NCI-H2171 (cell line): ENCODE measurements at places on chromosomes 3 and 15.
A peak's percentile ranks its signal among the peaks of the same experiment; 100 is the strongest.

DNA sequence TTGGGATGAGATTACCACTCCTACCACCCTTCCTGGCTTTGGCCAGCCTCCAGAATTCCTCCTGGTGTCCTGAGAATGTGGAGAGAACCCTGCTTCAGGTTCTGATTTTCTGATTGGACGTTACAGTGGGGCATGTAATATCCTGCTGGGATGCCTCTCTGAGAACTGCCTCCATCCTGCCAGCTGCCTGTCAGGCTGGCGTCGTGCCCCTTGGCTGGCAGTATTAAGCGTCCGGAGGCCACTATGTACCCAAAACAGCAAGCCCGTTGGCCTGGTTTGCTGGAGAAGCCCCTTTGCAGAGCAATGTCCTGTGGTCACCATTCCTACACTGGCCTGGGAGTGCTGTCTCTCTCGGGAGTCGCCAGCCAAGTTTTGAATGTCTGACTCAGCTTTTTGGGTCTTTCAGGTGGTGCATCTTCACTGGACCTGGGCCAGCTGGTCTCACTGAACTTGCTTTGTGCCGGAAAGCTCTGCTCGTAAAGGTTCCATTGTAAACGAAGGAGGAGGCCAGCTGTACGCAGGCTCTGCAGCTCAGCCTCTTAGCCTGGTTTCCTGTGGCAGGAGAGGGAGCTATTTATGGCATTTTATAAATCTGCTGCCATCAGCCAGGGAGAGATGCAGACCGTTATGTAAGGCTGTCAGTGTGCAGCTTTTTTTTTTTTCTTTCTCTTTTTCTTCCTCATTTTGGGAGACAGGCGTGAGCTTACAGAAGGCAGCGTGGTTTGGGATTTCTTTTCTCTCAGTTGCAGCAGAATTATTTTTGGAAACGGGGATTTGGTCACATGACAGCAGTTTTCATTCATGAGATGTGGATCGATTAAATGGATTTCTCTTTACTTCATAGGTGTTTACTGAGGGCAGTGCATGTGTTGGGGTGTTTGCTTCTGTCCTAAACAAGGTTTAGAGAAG lies 19.0 kb upstream of the TRAK1 start:
- peak; percentile 63 for DNase-seq

DNA sequence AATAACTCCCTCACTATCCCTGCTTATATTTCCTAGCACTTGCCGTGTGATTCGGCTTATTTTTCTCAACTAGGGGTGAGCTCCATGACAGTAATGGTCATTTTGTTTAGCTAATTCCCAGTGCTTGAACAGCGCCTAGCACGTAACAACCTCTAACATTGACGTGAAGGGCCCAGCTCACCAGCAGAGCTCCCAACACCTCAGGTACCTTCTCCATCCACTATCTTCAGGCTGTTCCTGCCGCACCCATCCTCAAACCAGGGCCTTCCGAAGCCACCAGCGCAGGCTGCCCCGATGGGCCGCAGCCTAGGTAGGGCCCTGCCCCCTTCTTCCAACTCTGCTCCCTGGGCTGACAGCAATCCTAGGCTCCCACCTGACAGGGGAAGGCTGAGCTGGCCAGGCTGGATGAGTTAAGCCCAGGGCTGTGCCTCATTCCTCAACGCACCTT lies 751 bp upstream of the RPS17 start:
- DNase-seq, result no peak

- DNase-seq, result no peak
These were observed 64.6 kb downstream of the MYO5A start for GRCh38 chr15:52464040-52464439.

DNA sequence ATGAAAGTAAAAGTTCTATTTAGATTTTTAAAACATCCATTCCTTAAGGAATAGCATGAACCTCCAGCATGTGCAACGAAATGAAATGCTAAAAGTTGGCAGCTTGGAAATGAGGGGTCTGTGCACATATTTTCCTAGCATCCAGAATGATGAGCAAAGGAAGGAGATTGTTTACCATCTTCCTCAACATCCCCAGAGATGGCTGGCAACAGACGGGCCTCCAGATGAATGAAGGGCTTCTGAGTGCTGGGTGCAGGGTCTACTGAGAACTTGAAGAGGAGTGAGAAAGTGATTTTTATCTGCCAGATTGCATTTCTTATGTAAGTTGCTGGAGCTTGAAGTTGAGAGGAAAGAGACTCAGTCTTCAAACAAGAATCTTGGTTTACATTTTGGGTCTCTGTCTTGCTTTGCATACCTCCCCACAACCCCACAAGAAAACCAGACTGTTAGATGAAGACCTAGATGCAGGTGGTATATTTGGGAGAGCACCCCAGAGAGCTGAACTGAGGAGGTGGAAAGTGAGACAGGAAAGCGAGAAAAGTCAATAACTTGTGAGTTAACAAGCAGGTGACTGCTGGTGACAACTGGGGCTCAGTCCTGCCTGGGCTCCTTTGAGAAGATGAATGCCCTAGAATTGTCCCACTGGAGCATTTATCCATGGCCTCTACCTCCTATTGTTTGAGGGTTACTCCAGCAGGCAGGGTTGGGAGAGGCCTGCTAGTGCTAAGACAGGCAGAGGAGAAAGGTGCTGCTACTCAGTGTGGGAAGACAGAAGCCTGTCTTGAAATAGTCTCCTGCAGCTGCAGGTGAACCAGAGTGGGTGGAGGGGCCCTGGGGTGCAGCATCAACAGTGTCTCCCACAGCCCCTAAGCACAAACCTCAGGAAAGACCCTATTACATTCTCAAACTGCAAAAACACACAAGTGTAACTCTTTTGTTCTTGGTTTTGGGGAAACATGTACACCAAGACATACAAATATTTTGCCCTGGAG lies 10.5 kb upstream of the CCK start:
- DNase-seq, result no peak

DNA sequence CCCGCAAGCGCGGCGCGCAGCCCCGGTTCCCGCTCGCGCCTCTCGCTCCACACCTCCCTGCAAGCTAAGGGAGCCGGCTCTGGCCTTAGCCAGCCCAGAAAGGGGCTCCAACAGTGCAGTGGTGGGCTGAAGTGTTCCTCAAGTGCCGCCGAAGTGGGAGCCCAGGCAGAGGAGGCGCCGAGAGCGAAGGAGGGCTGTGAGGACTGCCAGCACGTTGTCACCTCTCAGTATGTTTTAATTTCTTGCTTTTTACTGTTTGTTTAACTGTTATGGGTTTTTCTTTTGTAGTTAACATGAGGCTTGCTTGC lies 1525.7 kb downstream of the SI start:
- no peak for DNase-seq

GRCh38 chr15:60932051-60932915 lies 296.8 kb downstream of the RORA start:
- no peak for DNase-seq

DNA sequence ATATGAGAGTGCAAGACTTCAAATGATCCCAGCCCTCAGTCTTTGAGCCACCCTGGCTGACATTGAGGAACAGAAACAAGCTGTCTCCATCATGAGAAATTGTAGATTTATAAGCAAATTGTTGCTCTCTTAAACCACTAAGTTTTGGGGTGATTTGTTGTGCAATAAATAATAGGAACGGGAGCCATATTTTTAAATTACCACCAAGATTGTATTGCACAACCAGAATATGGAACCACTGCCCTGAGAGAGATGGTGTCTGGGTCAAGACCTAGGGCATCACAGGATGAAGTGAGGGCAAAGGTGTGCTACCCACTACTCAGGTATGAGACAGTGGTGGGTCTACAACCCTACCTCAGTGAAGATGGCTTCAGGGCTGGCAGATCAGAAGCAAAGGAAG lies 2.3 kb upstream of the CFAP92 start:
- DNase-seq, result no peak

DNA sequence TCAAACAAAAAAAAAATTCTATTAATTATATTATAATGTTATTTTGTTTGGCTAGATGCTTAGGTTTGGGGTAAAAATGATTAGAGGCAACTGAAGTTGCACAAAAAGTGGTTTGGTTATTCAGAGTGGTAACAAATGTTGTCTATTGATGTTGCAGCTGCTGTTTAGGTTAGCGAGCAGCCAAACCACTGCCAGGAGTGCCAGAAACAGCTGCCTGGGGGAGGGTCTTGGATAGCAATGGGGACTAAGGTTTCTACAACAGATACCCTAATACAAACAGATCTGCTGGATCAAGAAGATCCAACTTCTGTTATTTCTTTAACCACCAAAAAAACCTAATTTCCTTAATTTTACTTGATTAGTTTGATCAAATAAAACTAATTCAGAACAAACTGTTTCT lies 26.6 kb downstream of the BTLA start:
- DNase-seq, result no peak

GRCh38 chr3:127025456-127025855 lies 42.5 kb downstream of the PLXNA1 start:
- no peak for DNase-seq

DNA sequence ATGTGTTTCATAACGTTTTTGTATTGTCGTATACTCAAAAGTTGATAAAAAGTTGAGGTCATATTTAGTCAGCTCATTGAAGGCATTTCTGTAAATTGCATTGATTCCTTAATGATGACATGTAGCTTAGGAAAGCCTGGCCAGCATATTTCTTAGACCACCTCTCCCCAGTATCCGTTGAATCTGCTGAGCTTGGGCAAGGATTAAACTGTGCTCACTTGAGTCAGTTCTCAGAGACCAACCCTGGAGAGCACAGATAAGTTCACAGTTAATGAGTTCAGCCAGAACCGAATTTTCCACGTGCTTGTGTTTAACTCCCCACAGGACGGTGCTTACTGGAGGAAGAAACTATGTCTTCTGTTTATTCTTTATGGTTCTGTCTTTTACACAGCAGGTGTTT lies 132.7 kb downstream of the SLC25A26 start:
- no peak for DNase-seq

GRCh38 chr3:37652405-37652804 lies 209.3 kb upstream of the CTDSPL start:
- no peak for DNase-seq

DNA sequence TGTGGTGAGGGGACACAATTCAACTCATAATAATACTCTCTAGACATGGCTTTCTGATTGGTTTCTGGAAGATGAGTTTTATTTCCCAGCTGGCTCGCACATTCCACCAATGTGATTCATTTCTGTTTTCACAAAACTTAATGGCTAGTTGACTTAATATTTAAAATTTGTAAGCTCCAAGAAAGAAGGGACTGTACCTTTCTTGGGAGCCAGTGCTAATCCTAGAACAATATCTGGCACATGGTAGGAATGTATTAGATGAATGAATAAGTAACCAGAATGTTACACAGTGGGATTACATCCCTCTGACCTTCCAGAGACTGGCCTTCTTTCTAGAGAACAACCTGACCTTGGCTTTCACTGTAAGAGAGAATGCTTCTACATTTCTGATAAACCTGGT lies 262.8 kb downstream of the RORA start:
- DNase-seq, result no peak

DNA sequence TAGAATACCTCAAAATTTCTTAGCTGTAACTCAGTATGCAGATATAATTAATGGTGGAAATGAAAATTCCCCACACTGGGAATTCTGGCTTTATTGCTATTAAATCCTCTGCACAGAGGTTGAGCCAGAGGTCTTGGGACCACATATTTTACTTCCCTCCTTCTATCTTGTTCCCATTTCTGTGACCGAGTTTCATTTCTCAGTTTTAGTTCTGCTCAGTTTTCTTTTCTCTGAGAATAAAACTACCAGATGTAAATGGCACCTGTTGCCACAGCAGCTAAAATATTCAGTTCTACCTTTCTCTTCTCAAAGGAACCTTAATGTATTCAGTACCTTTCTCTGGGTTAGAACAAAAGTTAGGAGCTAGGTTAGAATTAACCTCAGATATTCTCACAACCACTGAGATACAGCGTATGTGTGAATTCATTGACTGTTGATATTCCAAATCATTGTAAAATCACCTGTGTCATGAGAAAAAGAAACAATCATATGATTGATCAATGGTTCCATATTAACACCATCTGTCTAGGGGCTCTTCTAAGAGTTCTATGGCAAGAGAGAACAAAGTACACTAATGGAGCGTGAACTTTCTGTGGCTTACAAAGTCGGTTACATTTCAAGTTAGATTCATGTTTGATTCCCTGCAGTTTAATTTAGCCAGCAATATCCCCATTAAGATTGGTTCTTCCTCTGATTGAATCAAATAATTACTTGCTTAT lies 374.1 kb downstream of the EFHB start:
- DNase-seq, result no peak

DNA sequence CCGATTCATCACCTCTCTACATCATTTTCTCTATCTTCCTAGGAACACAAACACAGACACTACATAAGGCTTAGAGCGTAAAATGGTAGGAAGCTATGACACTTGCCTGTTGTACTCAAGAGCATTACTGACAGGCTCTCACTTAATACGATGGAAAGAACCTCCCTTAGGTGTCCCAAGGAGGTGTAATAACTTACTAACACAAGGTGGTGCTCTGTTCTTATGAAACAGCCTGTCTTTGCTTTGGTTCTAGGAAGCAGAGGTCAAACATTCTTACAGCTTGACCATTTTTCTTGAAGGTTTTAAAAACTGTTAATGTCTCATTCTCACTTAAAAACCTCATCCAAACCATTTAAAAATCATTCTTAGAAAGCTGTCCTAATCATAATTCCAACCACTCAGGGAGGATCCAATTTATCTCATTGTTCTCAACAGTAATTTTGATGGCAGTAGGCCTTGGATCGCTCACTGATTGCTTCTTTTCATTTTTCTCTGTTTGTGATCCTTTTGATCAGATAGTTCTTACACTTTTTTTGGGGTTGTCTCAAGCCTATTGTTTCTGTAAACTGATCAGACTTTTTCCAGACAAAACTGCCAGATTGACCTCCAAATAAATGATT lies 317.8 kb upstream of the AGTR1 start:
- no peak for DNase-seq
